Brain pericyte (primary cell): ENCODE measurements at places on chromosomes 7 and 10.

DNA sequence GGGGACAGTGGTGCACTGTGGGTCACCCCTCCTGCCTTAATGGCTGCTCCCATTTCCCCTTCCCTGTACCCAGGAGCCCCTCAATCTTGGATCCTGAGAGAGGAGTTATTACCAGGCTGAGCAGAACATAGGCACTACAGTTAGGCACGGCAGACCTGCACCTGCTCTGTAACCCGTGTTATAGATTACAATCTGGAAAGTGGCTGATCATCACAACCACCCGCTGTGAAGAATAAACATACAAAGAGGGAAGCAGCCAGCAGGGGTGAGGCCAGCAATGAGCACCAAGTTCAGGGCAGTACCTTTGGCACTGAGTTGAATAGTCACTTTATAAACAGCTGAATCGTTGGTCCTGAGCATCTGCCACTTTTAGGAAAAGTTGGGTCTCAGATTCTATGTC is 1.7 kb downstream of the CDHR1 start:
- no peak for DNase-seq

DNA sequence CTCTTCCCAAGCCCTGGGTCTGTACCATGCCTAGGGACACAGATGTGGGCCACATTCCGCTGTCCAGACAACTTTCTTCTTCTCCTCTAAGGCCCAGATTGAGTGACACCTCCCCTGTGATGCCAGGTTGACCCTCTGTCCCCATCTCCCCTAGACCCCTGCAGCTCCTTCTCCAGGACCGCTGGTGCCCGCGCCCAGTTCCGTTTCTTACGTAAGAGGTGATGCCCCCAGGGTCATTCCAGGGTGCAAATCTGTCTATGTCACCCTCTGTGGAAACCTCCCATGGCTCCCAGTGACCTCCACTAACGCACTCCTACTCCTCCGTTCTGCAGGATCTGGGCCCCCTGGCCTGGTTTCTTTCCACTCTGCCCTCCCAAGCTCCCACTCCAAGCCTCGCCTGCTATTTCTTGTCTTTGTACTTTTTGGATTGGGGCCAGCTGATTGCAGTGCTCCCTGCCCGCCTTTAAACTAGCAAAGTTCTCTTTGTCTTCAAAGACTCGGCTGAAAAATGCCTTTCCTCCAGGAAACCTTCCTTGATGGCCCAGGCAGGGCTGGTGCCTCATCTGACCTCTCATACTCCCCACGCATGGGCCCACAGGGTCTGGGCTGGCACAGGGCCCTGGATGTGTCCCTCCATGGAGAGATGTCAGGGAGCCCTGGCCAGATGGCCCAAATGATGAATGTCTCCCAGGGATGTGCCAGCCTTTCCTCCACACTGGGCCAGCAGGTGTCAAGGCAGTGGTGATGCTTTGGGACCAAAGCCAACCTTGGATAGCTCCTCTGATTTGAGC is 21.3 kb upstream of the ELN start:
- no peak for DNase-seq

DNA sequence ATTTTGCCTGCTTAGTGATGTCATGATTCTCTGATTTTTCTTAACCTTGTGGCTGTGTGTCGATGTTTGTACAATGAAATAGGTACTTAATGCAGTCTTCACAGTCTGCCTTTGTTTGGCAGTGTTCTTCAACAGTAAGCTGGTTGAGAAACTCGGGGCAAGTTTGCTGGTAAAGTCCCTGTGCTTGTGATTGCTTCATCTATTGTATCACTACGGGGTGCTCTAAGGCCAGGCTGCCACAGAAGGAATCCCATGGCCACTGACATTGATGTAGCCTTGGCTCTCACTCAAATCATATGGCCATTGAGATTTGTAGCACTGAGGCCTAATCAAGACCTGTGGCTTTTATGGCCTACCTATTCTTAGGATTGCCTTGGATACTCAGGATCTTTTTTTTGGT is 33.5 kb upstream of the PRSS37 start:
- no peak for DNase-seq

DNA sequence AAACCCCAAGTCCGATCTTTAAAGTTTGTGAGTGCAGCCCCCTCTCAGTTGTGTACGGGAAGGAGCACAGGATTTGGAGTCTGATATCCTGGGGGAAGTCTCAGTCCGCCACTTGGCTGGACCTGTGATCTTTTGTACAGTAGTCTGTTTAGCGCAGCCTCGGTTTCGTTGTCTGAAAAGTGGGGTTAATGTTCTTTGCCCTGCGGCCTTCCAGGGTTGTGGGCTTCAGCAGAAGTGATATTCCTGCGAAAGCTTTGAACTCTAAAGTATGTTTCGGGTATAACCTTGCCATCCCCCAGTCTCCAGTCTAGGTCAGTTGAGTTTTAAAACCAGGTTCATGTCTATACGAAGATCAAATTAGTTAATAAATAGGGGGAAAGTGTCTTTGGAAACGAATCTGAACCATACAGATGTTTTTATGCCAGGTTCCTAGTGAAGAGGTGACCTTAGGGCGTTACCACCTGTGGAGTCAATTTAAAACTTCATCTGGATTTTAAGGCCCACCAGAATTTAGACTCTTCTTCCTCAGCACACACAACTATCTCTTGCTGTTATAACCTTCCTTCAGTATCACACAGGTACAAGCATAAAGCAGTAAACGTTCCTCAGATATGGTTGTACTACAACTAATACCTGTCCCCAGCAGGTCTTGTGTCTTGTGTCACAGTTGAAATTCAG is 904 bp downstream of the R3HCC1L start:
- DNase-seq, result no peak

- DNase-seq, result no peak
Measured at GRCh38 chr7:144399946-144400345, 3.5 kb downstream of the NOBOX start.

DNA sequence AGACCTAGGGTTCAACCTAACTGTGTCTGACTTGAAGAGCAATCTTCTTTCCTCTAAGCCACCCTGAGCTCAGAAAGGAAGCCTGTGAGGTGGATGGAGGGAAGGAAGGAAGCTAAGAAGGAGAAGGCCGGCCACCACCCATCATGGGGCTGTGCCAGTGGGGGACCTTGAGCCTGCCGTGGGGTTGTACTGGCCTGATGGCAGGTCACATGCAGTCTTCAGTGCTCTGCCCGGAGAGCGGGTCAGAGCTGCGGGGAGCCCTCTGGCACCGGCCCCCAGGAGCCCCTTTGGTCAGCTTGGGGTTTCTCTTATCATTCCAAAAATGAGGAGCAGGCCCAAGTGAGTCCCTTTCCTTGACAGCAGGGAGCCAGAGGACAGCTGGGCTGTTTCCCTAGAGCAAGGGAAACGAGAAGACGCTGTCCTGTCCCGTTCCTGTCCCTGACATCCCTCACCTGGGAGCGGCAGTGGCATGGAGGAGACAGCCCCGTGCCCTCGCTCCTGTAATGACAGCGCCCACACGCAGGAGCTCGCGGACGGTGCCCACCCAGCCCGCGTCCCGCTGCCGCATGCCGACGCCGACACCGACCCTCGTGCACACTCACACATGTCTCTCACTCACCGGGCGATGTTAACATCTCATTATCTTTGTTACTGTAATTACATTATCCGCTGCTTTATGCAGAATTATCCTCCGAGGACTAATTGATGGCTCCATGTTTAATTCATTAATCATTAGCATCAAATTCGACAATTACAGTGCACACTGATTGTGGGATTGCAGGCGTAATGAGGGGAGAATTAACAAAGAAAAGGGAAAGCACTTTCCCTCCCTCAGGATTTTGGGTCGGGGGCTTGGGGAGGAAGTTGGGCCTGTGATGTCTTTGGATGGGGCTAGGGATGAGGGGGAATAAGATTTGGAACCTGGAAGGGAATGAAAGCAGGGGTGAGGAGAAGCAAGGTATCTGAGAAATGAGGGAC is 31.3 kb downstream of the GBX1 start:
- no peak for DNase-seq

GRCh38 chr10:72831696-72832409 is 61.7 kb upstream of the OIT3 start:
- DNase-seq, result no peak

DNA sequence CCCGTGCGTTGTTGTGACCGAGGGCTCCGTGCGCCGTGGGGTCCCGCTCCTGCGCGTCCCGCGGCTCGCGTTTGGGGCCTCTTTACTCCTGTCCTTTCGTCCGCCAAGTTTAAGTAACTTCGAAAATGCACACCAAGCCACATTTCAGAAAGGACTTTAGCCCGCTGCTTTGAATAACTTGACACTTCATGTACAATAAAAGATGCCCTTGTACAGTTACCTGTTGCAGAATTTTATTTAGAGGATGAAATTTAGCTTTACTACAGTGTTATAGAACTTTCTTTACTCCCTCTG is 459 bp downstream of the SUGCT start:
- DNase-seq, result no peak

GRCh38 chr7:128939075-128939860 is 1.5 kb downstream of the IRF5 start:
- DNase-seq, result no peak
